ENCODE measurements at places on chromosomes 2 and 18.

GRCh38 chr2:74540291-74540690, 10.6 kb downstream of the HTRA2 start:
- DNase-seq: no peak

- no peak for DNase-seq
Measured at GRCh38 chr2:198106621-198107385, 302.4 kb downstream of the PLCL1 start.

- no peak for DNase-seq
Measured at GRCh38 chr2:175282886-175283285, 101.4 kb upstream of the ATP5MC3 start.

DNA sequence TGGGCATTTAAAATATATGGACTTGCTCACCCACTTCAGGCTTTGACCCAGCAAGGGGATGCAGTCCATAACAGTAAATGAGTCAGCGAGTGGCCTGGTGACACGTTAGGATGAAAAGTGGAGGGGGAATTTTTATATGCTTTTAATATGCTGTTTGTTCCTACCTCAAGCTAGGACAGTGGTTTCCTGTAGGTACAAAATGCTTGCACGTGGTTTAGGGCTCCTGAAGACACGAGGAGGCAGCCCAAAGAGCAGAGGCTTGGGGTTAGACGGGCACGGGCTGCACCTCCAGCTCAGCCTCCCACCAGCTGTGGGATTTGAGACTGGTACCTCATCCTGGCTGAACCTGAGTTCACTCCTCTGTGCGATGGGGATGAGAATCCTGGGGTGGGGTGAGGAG, 306.2 kb upstream of the CXCR4 start:
- no peak for DNase-seq

DNA sequence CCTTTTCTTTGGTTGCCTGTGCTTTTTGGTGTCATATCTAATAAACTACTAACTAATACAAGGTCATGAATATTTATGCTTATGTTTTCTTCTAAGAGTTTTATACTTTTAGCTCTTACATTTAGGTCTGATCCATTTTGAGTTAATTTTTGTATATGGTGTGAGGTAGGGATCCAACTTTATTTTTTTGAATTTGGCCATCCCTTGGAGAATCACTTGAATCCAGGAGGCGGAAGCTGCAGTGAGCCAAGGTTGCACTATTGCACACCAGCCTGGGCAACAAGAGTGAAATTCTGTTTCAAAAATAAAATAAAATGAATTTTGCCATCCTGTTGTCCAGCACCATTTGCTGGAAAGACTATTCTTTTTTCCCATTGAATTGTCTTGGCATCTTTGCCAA, 8.6 kb upstream of the HPCAL1 start:
- DNase-seq: no peak

- DNase-seq: no peak
Measured at GRCh38 chr2:123528996-123529707, 495.9 kb upstream of the CNTNAP5 start.

GRCh38 chr2:127398239-127398590, 10.4 kb upstream of the MAP3K2 start:
- DNase-seq: no peak

- no peak for DNase-seq
Measured at GRCh38 chr2:30770816-30771576, 36.2 kb downstream of the CAPN13 start.

DNA sequence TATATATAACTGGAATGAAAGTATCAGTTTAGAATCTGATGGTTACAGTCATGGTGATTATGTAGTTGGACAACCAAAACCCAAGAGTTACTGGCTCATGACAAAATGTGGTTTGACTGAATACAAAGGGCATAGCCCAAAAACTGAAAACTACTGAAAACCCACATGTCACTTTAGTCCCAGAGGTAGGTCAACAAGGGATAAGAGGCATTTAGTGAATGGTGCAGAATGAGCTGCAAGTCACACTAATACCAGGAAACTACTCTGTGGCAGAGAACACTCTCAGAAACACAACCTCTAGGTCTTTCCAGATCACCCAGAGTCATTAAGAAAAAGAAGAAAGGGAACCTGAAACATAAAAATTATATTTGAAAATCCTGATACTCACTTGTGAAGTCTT, 154.5 kb downstream of the AGPS start:
- DNase-seq: no peak

GRCh38 chr2:19669559-19669958, 232.2 kb downstream of the TTC32 start:
- no peak for DNase-seq

- DNase-seq: no peak
Measured at GRCh38 chr2:29012211-29012681, 31.1 kb downstream of the TOGARAM2 start.

DNA sequence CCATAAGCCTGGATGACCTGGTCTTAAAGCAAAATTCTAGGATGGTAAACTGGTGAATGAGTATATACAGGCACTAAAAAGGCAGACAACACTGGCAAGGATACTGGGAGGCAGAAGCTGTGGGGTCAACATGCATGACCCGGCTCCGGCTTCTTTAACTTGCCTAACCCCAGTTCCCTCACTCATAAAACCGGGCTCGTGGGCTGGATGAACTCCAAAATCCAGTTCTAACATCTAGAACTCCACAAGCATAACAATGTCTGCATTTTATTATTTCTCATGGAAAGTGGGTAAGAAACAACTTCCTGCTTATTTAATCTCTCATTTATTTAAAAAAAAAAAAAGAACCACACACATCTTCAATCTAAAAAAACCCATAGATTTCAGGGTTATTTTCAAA, 57.3 kb downstream of the FARSB start:
- DNase-seq: no peak

DNA sequence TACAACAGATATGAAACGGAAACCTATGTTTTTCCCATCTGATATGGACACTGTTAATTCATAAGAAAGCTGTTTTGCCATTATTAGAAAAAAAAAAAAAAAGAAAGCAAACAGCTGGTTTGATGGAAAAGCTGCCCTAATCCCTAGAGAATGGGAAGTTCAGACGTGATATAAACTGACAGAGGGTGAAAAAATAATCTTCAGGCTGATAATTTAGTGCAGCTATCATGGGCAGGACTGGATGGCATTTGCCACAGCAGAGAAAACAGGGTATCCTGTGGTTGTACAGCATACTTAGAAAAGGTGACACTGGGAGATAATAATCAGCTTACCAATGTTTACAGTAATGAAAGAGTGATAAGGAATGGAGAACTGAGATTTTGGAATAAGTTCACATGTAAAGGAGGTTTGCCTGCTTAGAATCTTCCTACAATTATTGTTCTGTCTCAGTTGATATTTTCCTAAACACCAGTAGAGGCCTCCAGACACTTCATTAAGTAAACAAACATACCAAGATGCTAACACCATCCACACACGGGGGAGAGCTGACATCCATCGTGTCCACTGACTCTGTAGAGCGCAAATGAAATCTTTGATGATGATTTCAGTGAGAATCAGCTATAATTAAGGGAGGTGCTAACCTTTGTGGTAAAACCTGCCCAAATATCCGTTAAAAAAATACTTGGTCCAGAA, 211.6 kb upstream of the MMADHC start:
- DNase-seq: peak; percentile 48

DNA sequence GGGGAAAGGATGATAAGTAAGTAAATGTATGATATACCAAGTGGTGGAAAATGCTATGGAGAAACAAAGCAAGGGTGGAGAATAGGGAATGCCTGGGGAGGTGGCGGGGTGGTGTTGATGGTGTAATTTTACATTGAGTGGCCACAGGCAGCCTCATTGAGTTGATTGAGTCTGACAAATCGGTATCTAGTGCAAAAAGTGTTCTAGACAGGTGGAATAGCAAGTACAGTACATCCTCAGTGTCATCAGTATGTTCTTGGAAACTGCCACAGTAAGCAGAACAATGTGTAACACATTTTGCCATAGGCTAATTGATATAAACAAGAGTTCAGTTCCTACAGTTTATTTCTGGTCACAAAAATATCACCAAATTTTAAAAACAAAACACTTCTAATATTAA, 46.4 kb downstream of the UGP2 start:
- no peak for DNase-seq

- DNase-seq: no peak
Measured at GRCh38 chr2:174585146-174585545, 12.5 kb downstream of the WIPF1 start.

GRCh38 chr2:230772156-230772555, 59.5 kb downstream of the CAB39 start:
- DNase-seq: no peak

DNA sequence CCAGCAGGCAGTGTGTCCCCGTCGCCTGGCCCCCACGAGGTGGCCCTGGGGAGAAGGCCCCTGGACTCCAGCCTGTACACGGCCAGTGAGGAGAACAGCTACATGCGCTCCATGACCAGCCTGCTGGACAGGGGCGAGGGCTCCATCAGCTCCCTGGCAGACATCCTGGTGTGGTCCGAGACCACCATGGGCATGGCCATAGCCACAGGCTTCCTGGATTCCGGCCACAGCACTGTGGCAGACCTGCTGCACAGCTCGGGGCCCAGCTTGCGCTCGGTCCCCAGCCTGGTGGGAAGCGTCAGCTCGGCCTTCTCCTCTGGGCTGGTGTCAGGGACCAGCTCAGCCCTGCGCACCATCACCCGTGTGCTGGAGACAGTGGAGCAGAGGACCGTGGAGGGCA, 1.0 kb downstream of the TEX44 start:
- DNase-seq: no peak

DNA sequence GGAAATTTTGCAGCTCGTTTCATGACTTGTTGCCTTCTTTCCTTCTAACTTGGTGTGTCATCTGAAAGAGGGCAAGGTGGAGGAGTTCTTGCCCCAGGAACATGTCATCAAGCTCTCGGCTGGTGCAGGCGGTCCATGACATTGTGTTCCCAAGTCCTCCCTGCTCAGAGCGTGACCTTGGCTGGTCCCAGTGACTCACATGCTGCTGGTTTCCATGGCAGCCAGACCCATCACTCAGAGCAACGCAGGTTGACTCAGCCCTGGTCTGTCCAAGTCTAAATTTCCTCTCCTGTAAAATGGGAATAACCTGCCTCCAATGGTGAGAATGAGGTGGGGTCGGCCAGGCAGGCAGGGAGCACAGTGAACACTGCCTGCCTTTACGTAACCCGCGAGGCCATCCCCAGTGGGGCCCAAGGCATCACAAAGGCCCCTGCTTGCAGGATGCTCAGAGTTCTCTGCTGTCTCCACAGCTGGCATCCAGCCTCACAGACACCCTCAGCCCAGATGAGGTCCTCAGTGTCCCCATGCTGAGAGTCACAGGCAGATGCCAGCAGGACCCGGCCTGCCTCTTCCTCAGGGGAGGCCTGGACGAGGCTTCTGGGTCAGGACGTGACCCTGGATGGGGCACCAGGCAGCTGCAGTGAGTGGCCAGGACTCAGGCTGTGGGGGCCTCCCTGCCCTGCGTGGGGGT, 143.7 kb downstream of the TPO start:
- DNase-seq: no peak

DNA sequence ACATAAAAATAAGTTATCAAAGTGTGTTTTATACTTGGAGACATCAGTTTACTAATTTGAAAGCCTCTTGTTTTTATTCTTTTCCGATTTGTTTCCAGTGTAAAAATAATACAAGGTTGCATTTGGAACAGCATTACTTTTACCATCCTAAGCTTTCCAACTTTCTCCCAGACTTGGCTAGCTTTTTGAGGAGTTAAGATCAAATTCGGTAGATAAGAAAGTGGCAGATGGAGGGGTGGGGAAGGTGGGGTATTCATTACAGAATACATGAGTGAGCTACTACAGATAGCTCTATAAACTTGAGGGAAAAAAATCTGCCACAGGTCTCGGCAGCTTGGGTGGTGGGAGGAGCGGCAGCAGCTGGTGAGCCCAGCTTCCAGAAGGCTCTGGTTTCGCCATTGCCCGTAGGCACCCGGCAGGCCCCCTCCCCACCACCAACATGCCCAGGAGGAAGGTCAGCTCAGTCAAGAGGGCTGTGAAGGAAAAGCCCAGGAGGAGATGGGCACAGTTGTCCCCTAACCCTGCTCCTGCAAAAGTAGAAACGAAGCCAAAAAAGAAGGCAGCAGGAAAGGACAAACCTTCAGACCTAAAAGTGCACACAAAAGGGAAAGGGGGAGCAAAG, 18.6 kb upstream of the RMC1 start:
- DNase-seq: peak; percentile 45

DNA sequence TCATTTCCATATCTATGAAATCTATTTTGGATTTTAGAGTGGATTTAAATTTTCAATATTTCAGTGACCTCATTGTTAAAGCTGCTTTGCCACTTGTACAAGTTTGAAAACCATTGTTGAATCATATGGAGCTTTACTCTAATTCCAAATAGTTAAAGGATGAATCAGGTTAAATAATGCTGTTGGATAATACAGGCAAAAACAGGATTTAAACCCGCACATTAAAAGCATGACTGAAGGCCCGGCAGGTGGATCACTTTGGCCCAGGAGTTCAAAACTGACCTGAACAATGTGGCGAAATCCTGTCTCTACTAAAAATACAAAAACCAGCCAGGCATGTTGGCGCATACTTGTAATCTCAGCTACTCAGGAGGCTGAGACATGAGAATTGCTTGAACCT, 68.3 kb downstream of the RIF1 start:
- DNase-seq: no peak

DNA sequence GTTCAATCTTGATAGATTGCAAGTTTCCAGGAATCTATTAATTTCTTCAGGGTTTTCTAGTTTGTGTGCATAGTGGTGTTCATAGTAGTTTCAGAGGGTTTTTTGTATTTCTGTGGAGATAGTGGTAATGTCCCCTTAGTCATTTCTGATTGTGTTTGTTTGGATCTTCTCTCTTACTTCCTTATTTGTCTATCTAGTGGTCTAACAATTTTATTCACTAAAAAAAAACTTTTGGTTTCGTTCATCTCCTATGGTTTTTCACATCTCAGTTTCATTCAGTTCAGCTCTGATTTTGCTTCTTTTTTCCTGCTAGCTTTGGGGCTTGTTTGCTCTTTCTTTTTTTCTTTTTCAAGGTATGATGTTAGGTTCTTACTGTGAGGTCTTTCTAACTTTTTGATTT, 94.5 kb downstream of the SNTG2 start:
- DNase-seq: no peak

GRCh38 chr18:13331846-13332245, 113.3 kb downstream of the LDLRAD4 start:
- DNase-seq: no peak

- DNase-seq: no peak
Measured at GRCh38 chr18:65791719-65792118, 40.9 kb downstream of the CDH7 start.

- no peak for DNase-seq
Measured at GRCh38 chr2:235533198-235533597, 39.4 kb downstream of the AGAP1 start.

DNA sequence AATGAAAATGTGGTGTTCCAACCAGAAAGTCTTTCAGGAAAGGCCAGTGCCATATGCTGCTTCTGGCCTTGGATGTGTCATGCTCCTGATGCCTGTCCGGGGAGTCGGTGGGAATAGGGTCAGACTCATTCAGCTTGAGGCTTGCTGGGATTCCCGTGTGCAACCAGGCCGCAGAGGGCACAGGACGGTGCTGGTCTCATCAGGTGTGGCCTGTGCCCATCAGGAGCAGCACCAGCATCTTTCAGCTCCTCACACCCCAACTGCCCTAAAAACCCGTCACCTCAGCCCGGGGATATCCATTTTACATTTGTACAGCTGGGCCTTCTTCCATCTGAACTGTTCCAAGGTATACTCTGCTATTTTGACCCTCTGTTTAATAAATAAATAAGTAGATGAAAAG, 13.3 kb upstream of the CNNM3 start:
- DNase-seq: no peak

- no peak for DNase-seq
Measured at GRCh38 chr2:66582987-66583880, 148.3 kb downstream of the MEIS1 start.
